ENCODE measurements at places on chromosomes 7 and 10.
A peak's percentile ranks its signal among the peaks of the same experiment; 100 is the strongest.

DNA sequence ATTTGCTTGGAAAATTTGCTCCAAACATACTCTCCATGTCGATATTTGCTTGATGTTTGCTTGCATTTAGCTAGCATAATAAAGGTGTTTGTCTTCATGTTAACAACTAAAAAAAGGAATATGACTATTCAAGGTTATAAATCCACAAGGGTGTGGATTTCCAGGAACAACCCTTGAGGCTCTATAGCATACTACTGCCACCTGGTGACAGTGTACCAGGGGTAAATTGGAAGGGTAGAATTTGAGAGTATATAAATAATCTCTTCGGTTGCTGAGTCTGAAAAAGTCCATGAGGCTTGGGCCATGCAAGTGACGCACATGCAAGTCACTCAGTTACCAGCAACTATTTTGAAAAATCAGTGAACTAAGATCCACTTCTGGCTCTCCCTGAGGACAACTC lies 68.4 kb downstream of the SLIT1 start:
- no peak for DNase-seq

DNA sequence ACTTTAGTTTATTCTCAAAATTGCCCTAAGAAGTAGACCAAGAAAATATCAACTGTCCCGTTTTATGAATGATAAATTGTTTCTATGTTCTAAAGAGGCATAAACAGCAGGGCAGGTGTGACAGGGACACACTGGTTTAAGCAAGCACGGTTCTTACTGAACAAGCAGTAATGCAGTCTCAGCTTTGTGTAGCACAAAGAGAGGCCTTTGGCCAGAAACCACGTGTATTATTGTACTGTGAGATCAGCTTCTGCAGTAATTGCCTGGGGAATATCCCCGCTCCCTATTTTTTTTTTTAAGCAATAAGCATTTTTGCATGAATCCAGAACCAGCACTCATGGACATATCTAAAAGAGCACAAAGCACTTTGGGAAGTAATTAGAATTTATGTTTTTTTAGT lies 255.4 kb downstream of the WDR11 start:
- DNase-seq: no peak

DNA sequence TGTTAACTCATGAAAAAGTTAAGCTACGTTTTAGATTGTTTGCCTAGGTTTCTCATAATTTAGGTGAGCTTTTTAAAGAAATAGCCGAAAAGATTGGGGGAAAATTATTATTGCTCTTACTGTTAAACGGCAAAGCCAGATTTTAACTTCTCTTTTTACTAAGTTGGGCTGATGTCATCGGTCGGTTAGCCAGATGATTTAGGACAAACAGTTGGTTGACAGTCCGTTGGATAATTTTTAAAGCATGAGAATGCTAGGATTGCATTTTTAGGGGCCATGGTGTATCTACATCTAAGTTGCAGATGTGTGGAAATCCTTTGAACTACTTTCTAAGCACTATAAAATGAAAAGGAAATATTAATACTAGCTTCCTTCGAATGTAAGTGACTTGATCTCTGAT lies 280.9 kb upstream of the AKR1E2 start:
- DNase-seq: no peak

- no peak for DNase-seq
Observed at GRCh38 chr10:98469001-98469931, 22.5 kb upstream of the HPS1 start.

DNA sequence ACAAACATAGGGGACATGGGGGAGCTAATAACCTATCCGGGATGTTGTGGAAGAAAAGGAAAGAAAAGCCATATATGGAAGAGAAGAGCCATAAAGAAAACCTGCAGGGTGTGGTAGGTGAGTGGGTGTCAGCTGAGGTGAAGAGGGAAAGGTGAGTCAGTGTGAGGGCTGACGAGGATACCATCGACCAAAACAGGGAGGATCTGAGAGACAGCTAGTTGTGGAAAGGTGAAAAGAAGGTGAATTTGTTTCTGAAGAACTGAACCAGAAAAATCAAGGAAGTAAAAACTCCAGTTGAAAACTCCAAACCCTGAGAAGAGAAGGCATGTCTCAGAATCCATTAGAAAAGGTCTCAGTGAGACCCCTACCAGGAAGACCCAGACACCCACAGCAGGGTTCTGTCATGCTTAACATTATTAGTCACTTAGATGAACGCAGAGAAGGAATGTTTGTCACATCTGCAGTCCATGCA lies 4.1 kb downstream of the BLNK start:
- DNase-seq: no peak

DNA sequence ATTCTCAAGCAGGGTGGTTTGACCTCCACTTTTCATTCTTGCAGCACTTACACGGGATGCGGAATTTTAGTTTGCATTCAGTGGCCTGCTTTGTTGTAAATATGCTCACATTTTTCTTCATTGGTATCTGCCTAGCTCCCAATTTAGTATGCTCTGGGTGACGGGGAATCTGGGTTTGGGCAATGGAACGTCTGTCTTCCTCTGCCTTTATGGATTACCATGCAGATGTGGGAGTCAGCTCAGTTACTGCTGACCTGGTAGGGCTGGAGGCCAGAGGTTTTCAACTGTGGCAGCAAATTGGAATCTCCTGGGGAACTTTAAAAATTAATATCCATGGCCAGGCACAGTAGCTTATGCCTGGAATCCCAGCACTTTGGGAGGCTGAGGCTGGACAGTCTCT lies 161.6 kb downstream of the CAMK1D start:
- DNase-seq: no peak

DNA sequence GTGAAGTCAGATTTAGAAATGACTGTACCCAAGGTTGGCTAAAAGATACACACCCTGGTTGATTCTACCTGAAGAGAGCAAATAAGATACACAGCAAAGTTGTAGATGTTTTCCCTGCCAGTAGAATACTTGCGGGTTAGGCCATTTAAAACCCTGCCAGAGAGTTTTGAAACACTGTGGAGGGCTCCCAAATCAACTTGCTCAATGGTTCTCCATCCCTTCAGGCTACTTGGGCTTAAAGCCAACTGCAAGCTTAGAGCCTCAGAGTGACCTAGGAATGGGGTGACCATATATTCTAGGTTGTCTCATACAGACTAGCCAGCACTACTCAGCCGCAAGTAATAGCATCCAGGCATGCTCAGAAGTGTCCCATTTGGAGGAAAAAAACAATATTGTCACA lies 10.0 kb downstream of the CAV1 start:
- DNase-seq: no peak

DNA sequence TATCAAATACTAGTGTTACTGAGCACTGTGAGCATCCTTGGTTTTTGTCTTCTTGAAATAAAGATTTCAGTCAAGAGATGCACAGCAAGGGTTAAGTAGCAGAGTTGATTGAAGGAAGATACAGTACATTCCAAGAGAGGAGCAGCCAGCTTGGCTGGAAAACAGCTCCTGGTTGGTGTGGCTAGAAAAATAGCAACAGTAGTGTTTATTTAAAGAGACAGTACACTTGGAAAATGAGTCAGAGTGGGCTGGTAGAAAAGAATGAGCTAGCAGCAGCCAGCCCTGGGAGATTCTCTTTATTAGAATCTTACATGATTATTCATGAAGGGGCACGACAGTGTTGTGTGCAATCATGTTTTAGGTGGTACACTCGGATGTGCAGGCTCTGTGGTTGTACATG lies 1016.4 kb upstream of the SORCS1 start:
- DNase-seq: no peak

DNA sequence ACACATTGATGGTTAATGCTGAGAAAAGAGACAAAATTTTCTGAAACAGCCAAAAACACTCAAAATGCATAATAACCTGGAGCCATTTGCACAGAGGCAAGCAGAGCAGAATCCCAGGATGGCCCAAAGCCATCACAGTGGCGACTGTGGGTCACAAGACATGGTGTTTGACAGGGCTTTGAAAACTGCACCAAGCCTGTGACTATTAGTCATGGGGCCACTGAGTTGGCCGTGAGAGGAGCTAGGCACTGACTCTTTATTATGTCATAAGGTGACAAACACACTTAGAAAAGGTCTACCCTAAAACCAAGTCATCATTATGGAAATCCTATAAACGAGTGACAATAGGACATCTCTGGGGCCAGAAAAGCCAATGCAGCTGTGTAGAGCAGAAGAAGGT lies 23.9 kb downstream of the DRGX start:
- no peak for DNase-seq

GRCh38 chr10:50908366-50908765 lies 22.9 kb upstream of the A1CF start:
- DNase-seq: no peak

DNA sequence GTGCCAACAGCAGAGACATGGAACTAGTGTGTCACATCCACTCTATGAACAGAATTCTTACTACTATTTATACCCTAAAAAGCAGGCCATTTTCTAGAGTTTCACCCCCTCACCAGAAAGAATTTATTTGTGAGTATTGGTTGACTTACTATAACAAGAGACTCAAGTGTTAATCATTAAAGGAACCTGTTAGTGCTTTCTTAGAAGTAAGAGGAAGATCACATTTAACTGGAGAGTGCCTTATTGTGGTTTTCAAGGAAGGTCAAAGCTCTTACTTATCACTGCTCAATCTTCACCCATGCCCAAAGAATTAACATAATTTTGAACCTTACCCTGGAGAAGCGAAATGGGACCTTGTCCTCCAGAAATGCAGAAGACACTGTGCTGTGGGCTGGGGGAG lies 169.3 kb upstream of the PRSS1 start:
- DNase-seq: no peak

- no peak for DNase-seq
Observed at GRCh38 chr10:98374217-98374985, 40.6 kb downstream of the PYROXD2 start.

DNA sequence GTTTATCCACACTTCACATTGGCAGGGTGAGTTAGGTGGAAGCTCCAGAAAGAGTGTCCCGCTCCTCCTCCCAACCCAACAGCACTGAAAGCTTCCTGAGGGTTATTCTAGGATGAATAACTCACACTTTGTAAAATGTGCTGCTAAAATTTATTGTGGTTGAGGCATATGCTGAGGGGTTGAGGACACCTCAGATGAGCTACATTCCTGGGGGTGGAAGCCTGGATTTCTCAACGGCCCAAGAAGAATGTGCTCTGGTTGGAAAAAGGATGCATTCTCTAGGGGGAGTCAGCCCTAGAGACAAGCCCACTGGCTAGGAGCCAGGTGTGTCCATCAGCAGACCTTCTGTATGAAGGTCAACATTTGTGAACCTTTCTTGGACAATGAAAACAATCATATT lies 91.5 kb upstream of the PDE1C start:
- no peak for DNase-seq

DNA sequence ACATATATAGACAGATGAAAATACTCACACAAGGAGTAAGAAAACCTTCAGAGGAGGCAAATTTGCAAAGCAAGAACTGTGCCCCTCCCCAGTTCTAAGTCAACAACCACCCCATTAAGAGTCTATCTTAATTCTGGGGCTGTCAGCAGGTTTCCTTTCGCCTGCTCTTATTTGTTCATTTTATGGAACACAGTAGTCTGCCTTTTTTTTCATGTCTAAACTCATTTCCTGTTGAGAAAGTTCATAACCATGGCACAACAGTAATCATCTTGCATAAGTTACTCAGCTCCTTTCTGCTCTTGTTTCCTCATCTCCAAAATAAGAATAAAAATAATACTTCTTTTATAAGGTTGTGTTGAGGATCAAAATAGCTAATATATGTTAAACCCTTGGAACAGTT lies 25.8 kb upstream of the AMPH start:
- peak; percentile 13 for DNase-seq

- DNase-seq: no peak
Observed at GRCh38 chr10:126930131-126930882, 25.1 kb downstream of the DOCK1 start.

Data from NCI-H2081 (cell line).